NCI-H1417 (cell line): ENCODE measurements at places on chromosomes 12 and 14.

- no peak for DNase-seq
Measured at GRCh38 chr12:53514628-53515290, 7.5 kb upstream of the NPFF start.

- DNase-seq: no peak
Measured at GRCh38 chr12:92961949-92962348, 32.9 kb upstream of the EEA1 start.

DNA sequence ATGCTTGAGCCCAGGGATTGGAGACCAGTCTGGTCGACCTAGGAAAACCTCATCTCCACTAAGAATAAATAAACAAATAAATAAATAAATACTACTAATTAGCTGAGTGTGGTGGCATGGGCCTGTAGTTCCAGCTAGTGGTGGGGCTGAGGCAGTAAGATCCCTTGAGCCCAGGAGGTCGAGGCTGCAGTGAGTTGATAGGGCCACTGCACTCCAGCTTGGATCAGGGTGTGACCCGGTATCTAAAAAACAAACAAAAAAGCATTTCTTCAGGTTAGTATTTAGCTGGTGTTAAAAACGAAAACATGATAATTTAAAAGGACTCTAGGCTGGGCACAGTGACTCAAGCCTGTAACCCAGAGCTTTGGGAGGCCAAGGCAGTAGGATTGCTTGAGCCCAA, 1.2 kb upstream of the FGD4 start:
- DNase-seq: no peak

DNA sequence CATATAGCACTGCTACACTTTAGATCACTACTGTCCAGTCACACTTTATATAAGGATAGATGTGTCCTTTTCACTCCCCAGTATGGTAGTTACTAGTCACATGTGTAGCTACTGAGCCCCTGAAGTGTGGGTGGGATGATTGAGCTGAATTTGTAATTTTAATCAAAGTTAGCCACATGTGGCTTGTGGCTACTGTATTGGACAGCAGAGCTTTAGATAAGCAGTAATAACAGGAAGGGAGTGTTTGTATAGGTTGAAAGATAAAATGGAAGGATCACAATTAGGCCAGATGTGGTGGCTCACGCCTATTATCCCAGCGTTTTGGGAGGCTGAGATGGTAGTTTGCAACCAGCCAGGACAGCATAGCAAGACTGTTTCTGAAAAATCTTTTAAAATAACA, 23.5 kb downstream of the NAA30 start:
- DNase-seq: no peak

- DNase-seq: no peak
Measured at GRCh38 chr12:4203772-4204376, 69.7 kb upstream of the CCND2 start.

- peak; percentile 59 for DNase-seq
Measured at GRCh38 chr14:81350344-81351130, 49.6 kb downstream of the STON2 start.

GRCh38 chr14:75984674-75985073, 889 bp upstream of the IFT43 start:
- no peak for DNase-seq

GRCh38 chr12:79162147-79162772, 297.7 kb downstream of the SYT1 start:
- DNase-seq: no peak

- DNase-seq: peak; percentile 94
Measured at GRCh38 chr14:32038876-32039275, 38.2 kb upstream of the ARHGAP5 start.

GRCh38 chr12:106247674-106248311, at the start of gene CKAP4:
Gene CKAP4 (minus strand): TSS chr12:106248020. CDS start chr12:106247851, 169 bp downstream.
- DNase-seq: peak; percentile 89

DNA sequence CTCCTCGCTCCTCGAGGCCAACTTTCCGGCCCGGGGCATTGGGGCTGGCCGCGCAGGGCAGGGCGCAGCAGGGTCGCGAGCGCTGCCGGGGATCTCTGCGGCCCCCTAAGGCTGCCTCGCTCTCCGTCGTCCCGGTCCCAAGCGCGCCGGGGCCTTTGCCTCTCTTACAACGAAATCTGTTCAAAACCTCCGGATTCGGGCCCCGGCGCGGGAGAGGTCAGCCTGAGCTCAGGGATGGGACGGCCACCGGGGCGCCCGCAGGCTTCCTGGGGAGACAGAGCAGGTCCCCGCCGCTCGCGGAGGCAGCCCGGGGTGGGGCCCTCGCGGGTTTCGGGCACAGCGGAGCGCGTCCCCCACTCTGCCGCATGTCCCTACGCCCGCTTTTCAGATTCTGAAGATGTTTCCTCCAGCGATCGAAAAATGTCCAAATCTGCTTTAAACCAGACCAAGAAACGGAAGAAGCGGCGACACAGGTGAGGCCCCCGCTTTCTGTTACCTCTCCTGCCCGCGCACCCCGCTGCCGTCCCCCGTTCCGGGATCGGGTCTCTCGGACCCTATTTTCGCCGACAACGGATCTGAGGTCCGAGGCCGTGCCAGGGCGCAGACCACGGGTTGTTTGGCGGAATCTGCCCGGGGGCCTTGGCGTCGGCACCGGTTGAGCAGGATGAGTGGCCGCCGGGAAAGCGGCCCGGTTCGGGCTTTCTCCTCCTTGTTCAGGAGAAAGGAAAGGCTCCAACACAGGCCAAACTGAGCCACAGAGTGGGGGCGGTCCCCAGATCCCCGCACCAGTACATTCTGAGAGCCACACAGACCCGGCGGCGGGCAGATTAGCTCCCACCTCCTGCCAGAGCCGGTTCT, 1.8 kb downstream of the VSX2 start:
- no peak for DNase-seq

- no peak for DNase-seq
Measured at GRCh38 chr14:96705422-96706092, 91.6 kb upstream of the VRK1 start.

DNA sequence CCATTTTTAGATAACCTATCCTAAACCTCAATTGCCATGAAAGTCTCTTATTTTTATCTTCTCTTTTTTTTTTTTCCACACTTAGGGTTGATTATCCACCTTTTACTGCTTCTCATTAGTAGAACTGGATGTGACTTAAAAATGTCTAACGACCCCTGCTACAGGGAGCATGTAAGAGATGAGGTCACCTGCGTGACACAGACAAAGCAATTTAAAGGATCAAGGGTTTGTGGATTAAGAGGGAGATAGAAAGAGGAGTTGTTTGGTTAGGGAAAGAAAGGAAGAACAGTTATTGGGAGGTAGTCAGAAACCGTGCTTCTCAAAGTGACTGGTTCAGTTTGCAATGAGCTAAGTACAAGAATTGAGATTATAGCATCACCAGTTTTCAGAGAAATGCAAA, 239.1 kb downstream of the ALX1 start:
- peak; percentile 25 for DNase-seq

GRCh38 chr12:43029971-43030370, 440.4 kb upstream of the PRICKLE1 start:
- DNase-seq: no peak

DNA sequence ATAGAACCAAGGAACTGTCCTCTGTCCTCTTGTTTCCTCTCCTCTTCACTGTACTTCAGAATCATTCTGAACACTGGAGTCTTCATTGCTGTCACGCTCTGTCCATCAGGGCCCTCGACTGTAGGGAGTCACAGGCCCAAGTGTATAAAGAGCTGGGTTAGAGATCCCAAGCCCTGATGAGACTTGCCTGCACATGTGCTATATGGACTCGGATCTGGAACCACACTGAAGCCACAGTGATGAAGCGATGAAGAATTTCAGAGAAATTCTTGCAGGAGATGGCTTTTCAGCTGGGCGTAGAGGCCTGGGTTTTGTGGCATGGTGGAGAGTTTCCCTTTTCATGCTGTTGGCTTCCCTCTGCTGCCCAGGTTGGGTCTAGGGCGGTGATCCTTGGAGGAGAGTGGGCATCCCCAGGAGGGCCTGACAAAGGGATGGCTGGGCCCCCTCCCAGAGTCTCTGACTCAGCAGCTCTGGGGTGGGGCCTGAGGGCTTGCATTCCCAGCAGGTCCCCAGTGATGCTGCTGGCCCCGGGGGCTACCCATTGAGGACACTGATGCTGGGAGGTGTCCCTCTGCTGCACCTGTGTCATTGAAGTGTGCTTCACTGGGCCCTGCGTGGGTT, 39.6 kb upstream of the YY1 start:
- no peak for DNase-seq
